ENCODE measurements at places on chromosomes 2 and 18.

DNA sequence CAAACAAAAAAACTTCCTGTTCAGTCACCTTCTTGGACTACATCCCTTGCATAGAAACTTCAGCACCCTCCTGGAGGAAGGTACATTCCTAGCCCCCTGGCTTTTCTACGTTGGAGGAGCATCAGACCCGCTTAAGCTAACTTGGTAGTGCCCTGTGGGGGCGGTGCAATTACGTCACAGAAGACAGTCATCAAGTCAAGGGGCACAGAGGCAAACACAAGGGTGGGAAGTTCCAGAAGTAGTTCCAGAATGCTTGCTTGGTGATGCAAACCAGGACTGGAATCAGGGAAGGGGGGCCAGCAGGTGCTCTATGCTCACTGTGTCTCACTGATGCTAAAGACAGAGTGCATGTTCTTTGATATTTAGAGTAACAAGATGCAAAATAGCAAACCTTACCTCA lies 15.2 kb upstream of the AGFG1 start:
- DNase-seq = no peak

- no peak for DNase-seq
These were observed 43.9 kb downstream of the LANCL1 start for GRCh38 chr2:210432633-210433032.

GRCh38 chr18:77140439-77141109 lies 8.0 kb upstream of the MBP start:
- peak; percentile 68 for DNase-seq

- no peak for DNase-seq
These were observed 1168.2 kb upstream of the ZEB2 start for GRCh38 chr2:145688156-145688555.

- no peak for DNase-seq
These were observed 267.6 kb downstream of the TFCP2L1 start for GRCh38 chr2:121017396-121017795.

GRCh38 chr2:134078354-134078753 lies 175.5 kb upstream of the MGAT5 start:
- DNase-seq = no peak

DNA sequence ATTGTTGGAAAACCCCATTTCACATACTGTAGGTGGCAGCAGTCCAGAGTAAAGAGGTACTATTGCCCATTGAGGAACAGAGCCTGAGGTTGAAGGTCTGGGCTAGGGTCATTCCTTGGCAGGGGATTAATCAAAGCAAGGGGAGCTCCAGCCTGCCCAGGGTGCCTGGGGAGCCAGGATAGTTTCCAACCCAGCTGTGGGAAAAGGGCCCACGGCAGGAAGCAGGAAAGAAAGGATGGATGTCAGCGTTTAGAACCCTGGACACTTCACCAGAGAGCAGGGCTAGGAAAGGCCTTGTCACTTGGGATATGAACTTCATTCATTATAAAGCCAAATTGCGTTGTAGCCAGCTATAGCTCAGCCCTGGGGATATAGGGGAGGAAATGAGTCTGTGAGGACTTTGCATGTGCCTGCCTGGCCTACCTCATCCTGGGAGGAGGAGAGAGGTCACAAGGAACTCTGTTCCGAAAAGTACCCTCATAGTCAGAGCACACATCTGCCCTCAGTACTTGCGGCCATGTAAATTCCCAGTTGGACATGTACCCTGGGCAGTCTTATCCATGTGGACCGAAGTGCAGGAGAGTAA lies 140.2 kb upstream of the COPS8 start:
- DNase-seq = no peak

DNA sequence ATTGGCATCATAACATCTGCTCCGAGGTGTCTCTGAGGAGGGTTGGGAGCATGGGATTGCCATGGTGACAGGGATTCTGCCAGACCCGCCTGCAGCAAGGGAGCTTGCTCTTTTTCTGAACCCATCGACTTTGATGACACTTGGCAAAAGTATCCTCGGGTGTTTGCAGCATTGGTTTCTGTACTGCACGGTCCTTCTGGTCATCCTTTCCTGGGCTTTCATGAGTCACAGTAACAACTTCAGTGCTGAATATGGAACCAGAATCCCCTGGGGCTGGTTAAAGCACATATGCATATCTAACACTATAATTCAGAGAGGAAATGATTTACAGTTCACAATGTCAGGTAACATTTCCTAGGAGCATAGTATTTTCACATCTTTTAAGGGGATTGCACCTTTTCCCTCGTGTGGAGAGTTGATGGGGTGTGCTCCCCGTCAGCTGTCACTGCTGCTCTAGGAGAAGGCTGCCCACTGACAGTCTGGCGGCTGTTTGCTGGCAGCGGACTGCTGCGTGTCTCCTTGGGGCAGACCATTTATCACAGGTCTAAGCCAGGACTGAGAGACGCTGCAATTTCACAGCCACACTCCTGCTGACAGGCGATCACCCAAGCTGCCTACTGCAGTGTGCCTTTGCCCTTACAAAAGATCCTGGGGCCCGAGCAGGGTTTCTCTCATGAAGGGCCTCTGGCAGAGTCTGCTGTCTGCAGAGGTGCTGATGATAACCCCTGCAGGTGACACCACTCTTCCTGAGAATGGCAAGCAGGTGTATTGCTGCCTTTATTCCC lies 425.3 kb downstream of the THSD7B start:
- no peak for DNase-seq

- no peak for DNase-seq
These were observed 71.8 kb upstream of the LRATD1 start for GRCh38 chr2:14560716-14561115.

DNA sequence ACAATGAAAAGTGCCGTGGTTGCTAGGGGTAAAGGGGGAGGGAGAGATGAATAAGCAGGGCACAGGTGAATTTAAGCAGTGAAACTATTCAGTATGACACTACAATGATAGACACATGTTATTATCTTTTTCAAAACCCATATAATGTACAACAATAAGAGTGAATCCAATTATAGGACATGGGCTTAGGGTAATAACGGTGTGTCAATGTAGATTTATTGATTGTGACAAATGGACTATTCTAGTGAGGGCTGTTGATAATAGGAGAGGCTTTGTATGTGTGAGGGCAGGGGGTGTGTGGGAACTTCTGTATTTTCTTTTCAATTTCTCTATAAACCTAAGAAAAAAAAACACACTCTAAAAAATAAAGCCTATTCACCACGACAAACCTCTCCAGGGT lies 223.8 kb downstream of the RIT2 start:
- no peak for DNase-seq

- DNase-seq = no peak
These were observed 134.7 kb upstream of the MGAT5 start for GRCh38 chr2:134119117-134119712.

DNA sequence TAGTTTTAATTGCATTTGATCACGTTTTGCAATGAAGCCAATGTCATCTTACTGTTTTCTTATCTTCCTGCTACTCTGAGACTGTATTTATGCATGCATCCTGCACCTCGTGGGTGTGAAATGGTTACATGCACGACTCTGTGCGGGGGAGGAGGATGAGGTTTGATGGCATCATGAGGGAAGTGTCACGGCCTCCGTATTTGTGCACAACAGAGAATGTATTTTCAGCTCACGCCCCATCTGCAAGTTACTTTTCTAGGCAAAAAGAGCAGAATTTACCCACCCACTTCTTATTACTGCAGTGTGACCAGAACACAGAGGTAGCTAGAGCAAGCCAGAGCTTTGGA lies 145.1 kb downstream of the TDRD15 start:
- DNase-seq = no peak
